ENCODE measurements at places on chromosomes 4 and X.

- no peak for DNase-seq
Measured at GRCh38 chr4:13617801-13618200, 9.7 kb downstream of the BOD1L1 start.

DNA sequence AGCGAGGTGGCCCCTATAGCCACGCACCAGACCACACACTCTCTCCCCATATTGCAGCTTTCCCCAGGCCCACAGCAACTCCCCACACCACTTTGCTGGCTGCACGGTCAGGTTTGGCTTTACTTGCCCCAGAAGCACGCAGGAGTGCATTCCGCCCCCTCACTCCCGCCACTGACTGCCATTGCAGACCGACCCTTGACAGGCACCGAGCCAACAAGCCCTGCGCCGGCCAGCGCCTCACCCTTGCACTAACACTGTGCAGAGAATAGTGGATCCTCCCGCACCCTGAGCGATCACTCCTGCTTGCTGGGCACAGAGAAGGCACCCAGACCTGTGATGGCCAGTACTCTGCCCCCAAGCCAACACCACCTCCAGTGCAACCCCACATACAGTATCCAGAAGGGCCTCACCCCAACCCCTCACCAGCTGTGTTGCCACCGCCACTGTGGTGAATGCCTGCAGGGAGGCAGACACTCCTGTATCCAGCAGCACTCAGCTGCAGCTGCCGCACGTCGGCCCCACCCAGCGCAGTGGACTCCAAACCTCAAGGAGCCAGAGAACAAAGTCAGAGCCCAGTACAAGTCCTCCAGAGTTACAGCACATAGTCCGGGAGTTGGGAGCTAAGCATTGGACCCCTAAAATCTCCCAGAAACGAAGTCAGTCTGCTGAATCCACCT, 28.6 kb upstream of the DIAPH2 start:
- DNase-seq = no peak

DNA sequence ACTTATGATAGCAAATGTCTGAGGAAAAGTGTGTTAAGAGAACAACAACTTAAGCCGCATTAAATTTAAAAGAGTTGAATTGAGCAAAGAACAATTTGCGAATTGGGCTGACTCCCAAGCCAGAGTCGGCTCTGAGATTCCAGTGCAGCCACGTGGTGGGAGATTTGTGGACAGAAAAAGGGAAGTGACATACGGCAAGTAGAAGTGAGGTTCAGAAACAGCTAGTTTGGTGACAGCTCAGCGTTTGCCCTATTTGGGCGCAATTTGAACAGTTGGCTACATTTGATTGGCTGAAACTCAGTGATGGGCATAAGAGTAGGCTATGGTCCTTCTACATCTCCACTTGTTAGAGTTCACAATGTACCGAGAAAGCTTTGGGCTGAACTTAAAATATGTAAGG, 124.0 kb downstream of the PRKX start:
- DNase-seq = no peak

DNA sequence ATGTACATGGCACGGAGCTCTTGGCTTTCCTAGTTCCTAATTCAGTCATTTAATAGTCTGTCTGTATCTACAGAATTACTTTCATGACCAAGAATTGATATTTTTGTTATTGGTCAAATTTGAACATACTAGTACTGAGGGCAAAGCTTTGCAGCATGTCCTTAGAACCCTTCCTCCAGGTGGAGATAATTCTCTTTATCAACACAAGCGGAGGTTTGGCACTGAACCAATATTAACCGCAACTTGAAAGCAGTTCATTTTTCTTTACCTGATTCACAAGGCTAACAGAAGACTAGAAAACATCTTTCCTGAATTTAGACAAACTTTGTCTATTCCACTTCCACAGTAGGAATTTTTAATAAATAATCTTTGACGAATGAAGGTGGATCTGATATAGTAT, 73.8 kb downstream of the TACR3 start:
- DNase-seq = no peak

GRCh38 chr4:100833906-100834305, 316.1 kb upstream of the EMCN start:
- DNase-seq = no peak

- no peak for DNase-seq
Measured at GRCh38 chr4:2483237-2483636, 14.3 kb downstream of the RNF4 start.

DNA sequence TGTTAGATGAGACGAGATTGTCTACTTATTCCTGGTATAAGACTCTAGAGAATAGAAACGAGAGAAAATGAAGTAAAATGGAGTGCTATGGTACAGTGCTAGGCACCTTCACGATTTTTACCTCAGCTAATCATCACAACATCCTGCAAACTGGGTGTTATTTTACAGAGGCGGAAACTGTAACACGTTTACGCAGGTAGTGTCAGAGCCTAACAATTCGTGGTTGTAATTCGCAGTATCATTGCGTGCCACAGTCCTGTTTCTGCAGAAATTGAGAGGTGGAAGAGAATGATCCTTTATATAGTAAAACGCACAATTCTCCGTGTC, 383 bp upstream of the TBC1D19 start:
- no peak for DNase-seq

GRCh38 chrX:133638285-133638684, 223.0 kb upstream of the GPC4 start:
- DNase-seq = no peak

DNA sequence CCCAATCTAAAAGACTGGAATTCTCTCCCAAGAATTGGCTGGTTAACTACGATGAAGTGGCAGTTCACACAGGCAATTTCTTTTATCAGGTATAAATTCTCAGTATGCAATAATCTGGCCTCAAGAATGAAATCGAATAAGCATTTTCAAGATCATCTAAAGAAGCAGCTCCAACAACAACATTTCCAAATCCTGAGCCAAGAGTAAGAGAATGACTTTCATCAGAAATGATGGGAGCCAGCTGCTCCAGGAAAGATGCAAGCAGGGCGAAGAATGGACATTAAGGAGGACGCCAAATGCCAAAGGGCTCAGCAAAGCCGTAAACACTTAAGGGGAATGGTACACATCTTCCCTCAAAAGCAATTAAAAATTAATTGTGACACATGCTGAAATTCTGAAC, 12.0 kb downstream of the ADAMTS3 start:
- DNase-seq = no peak

DNA sequence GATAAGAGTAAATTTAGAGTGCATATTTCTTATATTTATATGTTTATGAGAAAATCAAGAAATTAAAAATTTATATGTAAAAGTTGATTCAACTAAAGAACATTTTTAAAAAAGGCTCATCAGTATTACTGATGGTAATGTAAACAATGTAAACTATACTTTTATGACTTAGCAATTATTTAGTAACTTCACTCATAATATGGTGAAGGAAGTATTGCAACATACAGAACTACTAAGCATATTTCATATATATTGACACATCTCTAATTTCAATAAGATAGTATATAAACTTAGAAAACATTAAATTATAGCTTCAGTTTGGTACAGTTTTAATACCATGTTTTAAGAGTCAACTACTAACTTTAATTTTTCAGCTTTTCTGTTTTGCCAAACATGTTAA, 512.8 kb upstream of the PCDH7 start:
- DNase-seq = no peak

GRCh38 chr4:180827232-180828009, 1415.8 kb upstream of the TENM3 start:
- no peak for DNase-seq

- DNase-seq = no peak
Measured at GRCh38 chr4:176376032-176376614, 56.4 kb downstream of the SPCS3 start.

DNA sequence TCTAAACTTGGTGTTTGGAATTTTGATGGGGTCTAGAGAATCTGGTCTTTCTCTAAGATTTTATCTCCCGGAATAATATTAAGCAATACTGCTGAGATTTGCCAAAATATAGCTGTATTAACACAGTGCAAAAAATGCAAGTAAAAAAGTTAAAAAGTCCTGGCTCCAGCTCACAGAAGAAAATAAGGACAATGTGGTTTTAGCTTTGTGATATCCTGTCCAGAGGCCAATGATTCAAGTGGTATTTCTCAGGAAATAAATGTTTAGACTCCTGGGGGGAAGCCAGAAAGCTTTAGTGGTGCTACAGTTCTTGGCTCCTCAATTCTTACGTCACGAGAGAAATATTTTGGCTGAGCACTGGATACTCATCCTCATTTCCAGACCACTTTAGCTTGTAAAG, 40.9 kb upstream of the IL13RA2 start:
- DNase-seq = no peak

DNA sequence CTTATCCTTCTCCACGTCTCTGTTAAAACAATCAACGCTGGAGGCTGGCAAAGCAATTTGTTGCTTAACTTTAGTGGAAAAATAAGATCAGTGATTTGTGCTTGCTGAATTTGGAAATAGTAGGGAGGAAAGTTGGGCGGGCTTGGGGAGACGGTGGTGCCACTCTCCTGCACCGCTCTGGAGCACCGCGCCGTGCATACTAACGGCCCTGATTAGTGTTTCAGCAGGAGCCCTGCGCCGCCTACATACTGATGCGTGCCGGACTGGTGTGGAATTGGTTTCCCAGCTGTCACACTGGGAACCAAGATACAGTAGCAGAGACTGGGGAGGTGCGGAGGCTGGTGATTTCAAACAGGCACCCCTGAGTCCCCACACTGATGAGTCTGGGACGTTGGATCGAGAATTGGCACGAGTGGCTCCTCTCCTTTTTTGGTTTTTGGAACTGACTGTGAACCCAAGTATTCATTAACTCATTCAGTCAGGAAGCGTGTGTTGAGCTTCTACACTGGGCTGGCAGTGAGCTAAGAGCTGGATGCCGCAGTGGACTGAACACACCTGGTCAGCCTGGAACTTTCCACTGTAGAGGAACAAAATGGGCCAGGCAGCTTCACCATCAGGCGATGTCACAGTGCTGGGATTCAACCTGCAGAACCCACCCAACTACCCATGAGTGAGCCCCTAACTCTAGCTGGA, 29.0 kb upstream of the PSAPL1 start:
- DNase-seq = no peak

DNA sequence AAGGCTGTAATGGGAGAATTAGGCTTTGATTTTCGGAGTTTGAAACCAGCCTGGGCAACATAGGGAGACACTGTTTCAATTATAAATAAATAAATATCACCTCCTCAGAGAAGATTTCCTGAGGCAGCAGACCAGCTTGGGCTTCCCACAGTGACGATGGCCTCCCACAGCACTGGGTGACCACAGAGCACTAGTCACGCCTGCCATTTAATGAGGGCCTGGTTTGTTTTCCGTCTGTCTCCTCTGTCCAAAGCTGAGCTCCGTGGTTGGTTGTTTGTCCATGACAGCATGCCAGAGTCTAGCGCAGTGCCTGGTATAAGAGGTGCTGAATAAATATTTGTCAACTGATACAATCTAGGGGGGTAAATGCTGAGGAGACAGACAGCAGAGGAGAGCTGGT, 10.4 kb upstream of the PDGFRA start:
- DNase-seq = no peak

GRCh38 chr4:3229964-3230363, 19.0 kb upstream of the MSANTD1 start:
- DNase-seq = no peak

DNA sequence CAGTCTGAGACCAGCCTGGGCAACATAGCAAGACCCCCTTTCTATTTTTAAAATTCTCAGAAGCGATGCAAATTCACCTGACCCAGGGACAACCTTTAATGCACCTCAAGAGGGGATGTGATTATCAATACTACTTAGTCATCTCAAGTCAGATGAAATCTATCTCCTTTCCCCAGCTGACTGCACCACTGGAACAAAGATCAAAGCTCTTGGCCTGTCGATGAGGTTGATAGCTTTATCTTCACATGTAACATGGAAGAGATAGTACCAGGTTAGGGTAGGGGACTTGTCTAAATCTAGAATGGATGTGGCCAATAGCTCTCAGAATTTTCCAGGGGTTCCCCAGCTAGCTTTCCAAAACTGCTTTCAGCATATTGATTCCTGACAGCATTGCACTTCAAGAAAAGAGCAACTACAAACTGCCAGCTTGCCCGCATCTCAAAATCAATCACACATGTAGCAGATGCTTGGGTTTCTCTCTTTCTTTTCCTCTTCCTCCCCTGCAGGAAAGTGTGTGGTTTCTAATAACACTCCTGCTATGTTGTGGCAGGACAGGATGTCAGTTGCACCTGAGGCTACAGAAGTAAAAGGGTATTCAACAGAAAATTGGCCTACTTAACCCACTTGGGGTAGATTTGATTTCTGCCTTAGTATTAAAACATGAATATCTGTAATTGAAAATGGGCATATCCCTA, 12.2 kb upstream of the TMEM164 start:
- no peak for DNase-seq

GRCh38 chr4:120773641-120774040, 148.9 kb downstream of the PRDM5 start:
- DNase-seq = no peak

- no peak for DNase-seq
Measured at GRCh38 chr4:158169506-158169905, 3.3 kb downstream of the GASK1B start.

- DNase-seq = no peak
Measured at GRCh38 chr4:1232661-1233621, 16.0 kb downstream of the CTBP1 start.

DNA sequence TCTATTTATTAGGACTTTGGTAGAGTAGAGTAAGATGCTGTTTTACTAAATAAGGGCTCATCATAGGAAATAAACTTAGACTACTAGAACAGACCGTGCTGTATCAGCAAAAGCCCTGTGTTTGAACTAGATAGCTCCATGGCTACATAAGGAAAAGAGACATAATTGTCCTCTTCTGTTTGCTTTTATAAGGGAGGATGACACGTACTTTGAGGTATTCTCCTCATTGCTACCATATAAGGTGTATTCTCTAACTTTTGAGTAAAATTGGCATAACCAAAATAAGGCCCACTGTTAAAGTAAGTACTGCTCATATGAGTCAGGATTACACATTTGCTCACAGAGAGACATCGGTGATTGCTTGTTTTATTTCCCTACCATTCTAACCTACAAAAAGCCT, 64.3 kb downstream of the PDLIM5 start:
- DNase-seq = no peak

- no peak for DNase-seq
Measured at GRCh38 chr4:184968784-184969201, 49.5 kb upstream of the HELT start.

DNA sequence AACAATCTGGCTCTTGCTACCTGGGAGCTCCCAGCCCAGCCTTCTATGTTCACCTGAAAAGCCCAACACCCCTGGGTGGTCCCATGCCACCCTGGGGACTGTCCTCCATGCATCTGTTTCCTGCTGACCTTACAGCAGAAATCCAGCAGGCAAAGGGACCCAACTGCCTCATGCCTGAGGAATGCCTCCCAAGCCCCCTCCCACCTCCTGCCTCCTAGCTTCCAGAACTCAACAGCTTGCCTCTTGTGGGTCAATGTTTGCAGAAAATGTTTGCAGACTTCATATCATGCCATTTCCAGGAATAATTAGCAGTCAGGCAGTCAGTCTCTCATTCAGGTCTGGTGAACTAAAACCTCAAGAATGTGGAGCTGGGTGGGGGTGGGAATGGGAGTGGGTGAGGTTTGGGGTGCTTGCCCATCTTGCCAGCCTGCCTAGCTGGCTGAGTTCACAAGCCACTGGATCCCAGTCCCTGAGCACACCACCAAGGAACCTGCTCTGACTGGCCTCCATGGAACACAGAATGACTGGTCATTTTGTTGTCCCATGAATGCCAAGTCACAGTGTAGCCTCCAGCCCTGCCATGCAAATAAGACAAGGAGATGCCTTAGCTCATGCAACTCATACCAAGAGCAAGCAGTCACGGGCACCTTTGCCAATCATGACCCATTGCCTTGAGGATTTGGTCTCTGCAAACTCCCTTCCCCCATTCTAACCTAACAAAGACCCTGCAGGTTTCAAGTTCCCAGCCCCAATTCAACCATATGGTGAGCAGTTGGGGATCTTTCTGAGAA, 12.1 kb upstream of the PLAC1 start:
- no peak for DNase-seq

GRCh38 chrX:143304518-143304917, 212.8 kb downstream of the SPANXN3 start:
- no peak for DNase-seq
